A549 (cell line): ENCODE measurements at places on chromosomes 6 and 20.

DNA sequence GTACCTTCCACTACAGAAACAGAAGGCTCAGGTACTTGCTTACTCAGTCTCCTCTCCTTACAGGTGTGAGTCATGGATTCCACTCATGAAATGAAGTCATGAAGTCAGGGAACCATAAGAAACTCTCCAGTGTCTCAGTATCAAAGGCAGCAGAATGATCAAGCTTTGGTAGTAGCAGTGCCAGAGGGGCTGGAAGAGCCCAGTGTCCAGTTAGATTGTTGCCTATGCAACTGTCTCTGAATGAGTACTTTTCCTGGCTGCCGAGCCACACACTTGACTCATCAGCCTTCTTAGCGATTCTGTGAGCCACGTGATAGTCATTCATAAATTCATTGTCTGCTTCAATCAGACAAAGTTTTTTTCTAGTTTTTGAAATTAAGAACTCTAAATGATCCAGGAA is 52.2 kb upstream of the DTNBP1 start:
- no peak for DNase-seq

DNA sequence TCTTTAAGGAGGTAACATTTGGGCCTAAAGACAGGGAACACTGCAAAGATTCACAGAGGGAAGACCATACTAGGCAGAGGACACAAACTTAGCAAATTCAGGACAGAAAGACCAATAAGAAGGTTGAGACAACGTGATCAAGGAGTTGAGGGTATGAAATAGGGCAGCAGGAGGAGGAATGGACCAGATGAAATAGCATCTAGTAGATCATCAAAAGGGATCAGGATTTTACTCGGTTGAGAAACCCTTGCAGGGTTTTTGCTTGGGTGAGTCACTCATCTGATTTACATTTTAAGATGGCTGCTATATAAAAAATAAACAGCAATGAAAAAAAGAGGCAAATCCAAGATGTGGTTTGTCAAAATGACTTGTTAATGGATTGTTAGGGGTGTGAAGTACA is 4.7 kb downstream of the BCLAF1 start:
- no peak for DNase-seq

GRCh38 chr6:37519461-37519860 is 19.8 kb upstream of the CCDC167 start:
- DNase-seq: no peak

DNA sequence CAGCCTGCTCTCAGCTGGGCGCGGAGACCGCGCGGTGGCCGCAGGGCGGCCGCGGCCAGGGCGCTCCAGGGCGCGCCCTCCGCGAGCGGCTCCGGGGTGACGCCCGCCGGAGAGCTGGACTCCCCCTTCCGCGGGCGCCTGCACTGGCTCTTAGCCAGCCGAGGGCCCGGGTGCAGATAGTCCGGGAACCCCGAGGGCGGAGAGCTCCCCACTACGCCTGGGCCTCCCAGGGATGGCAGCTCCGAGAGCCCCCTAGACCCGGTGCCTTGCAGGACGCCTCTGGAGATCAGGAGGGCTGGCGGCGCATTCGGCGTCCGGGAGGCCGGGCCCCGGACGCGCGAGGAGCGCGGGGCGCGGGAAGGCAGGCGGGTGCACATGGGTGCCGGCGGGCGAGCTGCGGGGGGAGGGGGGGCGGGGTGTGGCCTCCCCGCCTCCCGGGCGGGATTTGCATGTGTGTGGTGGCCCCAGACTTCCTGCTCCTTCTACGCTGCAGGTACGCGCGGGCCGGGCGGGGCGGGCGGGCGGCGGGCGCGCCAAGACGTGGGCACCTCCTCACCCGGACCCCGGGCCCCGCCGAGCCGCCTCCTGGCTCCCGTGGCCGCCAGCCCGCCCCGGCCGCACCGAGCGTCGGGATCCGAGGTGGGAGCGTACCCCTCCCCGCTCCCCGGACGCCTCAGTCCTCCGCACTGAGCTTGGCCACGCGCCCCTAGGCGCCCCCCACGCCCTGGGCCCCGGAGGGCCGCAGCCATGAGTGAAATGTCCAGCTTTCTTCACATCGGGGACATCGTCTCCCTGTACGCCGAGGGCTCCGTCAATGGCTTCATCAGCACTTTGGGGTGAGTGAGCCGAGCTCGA is at the start of gene ITPR3:
Gene ITPR3 (plus strand): TSS at position 467 of the 855 bp plus-strand sequence. CDS start 281 bp downstream, at position 748.
- peak; percentile 72 for DNase-seq

- no peak for DNase-seq
Observed at GRCh38 chr6:142787422-142787821, 157.6 kb downstream of the HIVEP2 start.

GRCh38 chr6:35493307-35493983 is 3.4 kb downstream of the TEAD3 start:
- no peak for DNase-seq

DNA sequence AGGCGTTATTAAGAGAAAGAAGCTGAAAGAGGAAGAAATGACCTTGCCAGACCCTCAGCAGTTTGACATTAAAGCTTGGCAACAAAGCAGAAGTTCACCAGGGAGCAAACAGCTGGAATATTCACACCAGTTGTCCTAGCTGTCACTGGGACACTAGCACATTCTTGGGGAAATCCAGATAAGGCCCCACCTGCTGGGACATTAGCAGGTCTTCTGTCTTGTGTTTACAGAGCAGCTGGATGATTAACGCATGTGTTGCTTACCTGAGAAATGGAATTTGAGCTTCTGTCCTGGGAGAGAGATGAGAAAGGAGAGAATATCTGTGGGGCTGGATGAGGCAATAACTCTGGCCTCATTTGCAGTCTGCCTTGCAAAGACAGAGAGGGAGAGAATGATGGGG is 137.6 kb upstream of the RIN2 start:
- no peak for DNase-seq
